ENCODE measurements at places on chromosomes 6 and 20.
A peak's percentile ranks its signal among the peaks of the same experiment; 100 is the strongest.

DNA sequence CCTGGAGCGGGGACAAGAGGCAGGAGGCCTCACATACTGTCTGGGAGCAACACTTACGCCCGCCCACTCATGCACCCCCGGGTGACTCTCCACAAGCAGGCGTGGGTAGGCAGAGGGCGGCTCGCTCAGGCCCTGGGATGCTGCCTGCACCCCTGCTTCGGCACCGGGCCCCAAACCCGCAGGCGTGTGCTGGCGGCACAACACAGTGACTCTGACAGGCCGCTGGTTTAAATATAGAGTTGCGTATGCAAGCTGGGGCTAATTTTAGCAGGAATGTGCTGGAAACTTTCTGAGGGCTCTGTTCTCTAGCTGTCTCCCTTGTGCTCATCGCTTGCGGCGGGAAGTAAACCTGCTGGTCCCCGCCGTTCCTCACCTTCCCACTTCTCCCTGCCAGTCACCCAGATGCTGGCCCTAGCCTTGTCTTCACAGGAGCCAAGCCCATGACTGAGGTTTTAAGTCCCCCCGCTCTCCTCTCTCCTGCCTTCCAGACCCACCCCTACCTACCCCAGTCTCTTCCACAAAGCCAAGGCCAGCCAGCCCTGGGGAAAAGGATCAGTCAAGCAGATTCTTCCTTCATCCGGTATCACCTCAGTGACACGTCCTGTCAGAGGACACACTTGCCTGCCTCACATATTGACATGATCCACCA, 94.5 kb upstream of the FOXP4 start:
- no peak for DNase-seq

DNA sequence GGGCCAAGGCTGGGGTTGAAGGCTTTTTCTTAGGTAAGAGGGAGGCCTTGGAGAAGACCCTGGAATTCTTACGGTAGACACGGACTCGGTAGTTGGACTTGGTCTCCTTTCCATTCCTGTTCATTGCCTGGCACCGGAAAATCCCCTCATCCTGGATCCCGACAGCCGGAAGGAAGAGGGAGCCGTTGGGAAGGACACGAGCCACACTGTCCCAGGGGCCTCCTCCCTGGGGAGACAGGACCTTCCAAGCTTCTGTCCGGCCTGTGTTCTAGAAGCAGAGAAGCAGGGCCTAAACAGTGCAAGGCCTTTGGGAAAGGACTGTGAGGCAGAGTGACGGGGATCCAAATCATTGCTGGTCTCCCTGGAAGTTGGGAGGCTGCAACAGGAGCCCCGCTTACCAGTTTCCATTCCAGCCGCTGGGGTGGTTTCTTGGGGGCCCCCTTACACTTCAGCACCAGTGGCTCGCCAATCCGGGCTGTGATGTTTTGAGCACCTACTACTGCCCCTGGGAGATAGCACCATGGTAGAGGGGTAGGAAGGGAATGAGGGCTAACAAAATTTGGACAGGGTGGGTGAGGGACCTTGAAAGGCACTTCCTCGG, 470 bp downstream of the AGER start:
- DNase-seq, result no peak

DNA sequence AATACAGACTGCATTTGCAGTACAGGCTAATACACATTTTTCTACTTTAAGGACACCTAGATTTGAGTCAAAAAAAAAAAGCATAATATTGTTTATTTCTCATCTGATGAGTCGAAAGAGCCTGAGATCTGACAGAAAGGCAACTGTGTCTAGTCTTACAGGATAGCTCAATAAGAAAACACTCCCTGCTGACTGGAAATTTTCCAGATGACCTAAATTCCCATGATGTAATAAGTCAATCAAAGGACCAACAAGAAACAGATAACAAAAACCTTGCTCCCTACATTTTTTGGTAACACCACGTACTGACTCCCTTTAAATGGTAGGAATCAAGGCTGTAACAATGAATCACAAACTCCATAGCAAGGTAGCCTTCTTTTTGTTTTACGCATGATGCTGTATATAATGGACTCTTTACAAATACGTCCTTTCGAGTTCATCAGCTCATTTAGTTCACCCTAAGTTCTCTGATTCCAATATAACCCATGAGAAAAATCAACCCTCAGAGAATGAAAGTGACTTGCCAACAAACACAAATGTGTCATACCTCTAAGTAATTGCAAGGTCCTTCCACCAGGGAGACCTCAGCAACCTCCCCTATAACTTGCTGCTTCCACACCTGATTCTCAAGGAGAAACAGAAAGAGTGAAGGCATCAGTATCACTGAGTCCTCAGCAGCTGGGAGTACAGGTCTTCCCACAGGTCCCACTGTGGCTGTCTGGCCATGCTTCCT, 12.1 kb downstream of the TBX18 start:
- DNase-seq, result no peak

DNA sequence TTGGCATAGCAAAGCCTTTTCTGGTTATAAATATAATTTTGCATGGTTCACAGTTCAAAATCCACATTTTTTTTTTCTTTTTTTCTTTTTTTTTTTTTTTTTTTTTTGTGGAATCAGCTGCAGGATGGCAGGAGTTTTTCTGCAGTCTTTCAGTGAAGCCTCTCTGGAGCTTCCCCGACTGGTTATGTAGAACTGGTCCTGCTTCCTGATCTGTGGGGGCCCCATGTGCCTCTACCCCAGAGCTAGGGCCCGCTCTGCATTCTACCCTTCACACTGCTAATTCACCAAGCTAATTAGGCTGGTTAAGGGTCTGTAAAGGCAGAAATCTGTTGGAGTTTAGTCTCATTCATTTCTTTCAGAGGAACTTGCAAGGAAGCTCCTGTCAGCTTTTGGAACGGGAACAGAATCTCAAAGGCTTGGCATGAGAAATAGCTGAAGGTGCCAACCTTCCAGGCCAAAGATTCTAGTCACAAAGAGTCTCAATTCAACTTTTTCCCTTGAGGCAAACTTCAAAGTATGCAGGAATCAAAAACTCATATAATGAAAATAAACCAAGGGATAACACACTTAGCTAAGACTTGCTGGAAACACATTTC, 45.5 kb downstream of the HMGN3 start:
- no peak for DNase-seq

DNA sequence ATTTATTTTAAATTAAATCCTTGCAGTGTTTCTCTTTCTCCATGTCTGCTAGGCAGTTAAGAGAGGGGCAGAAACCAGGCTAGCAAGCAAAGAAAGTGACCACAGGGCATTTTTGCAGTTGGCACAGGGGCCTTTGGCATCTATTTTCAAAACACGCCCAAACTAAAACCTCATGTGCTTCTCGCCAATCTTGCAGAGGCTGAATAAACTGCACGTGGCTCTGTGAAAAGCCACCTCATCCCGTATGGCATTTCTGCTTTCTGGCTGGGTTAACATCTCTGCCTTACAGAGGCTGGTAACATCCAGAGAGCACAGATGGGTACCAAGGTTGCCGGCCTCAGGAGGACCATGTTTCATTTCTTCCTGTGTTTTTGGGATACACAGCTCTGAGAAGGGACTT, 54.6 kb downstream of the GJA10 start:
- no peak for DNase-seq

- peak; percentile 79 for DNase-seq
These were observed 1.0 kb upstream of the DDAH2 start for GRCh38 chr6:31729979-31730630.

- no peak for DNase-seq
These were observed 95.1 kb downstream of the SNAP25 start for GRCh38 chr20:10313701-10314100.

GRCh38 chr6:31186052-31186734, 15.7 kb upstream of the POU5F1 start:
- DNase-seq, result no peak

- no peak for DNase-seq
These were observed 761 bp downstream of the CST5 start for GRCh38 chr20:23878787-23879186.

- no peak for DNase-seq
These were observed 101.2 kb downstream of the HDGFL1 start for GRCh38 chr6:22670605-22671004.

GRCh38 chr6:168358842-168359420, 39.4 kb upstream of the DACT2 start:
- DNase-seq, result no peak

DNA sequence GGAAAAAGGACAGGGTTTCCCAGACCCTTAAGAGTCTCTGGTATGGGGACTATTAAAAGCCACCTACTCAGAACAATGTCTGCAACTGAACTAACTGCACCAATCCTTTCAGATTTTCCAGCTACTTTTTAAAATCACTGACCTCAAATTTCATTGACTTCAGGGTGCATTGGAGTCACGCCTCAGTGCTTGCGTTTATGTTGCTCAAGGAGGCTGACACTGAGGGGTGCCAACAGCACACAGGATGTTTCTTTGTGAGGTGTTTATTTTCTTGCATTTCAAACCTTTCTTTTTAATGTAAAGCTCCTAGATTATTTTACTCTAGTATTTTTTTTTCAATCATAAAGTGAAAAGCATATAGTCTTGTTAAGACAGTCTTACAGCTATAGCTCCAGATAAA, 402.0 kb upstream of the SLC35B3 start:
- no peak for DNase-seq

DNA sequence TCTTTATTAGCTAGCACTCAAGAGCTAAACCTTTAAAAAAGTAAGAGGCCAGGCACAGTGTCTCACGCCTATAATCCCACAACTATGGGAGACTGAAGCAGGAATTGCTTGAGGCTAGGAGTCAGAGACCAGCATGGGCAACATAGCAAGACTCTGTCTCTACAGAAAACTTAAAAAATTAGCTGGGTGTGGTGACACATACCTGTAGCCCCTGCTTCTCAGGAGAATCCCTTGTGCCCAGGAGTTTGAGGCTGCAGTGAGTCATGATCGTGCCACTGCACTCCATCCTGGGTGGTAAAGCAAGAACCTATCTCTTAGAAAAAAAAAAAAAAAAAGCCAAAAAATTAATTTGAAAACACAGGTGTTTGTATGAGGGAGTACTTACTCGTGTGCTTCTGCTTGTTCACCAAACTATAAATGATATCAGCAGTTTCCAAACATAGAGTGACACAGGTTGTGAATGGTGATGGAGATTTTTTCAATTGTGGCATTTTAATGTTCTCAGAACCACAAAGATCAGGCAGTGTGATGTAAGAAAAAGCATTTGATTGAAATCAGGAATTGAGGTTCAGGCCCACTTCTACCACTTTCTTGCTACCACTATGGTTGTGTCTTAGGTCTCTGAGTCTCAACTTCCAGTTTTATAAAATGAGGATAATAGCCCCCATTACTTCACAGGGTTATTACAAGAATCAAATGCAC, 104.9 kb downstream of the FOXO3 start:
- no peak for DNase-seq

Data from amygdala (tissue), 56 donors.